ENCODE measurements at places on chromosomes 5 and 9.
A peak's percentile ranks its signal among the peaks of the same experiment; 100 is the strongest.

DNA sequence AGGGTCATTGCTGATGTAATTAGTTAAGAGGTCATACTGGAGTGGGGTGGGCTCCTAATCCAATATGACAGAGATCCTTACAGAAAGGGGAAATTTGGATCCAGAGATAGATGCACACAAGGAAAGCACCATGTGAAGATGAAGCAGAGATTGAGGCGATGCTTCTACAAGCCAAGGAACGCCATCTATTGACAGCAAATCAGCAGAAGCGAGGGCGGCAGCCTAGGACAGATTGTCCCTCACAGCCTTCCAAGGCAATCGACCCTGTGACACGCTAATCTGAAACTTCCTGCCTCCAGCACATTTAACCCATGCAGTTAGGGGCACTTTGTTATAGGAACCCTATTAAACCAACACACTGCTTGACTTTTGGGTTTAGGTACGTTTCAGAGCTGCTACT is 285.1 kb upstream of the DAP start:
- no peak for DNase-seq

GRCh38 chr5:140795259-140795641 is 598 bp downstream of the PCDHA2 start:
- DNase-seq = no peak

DNA sequence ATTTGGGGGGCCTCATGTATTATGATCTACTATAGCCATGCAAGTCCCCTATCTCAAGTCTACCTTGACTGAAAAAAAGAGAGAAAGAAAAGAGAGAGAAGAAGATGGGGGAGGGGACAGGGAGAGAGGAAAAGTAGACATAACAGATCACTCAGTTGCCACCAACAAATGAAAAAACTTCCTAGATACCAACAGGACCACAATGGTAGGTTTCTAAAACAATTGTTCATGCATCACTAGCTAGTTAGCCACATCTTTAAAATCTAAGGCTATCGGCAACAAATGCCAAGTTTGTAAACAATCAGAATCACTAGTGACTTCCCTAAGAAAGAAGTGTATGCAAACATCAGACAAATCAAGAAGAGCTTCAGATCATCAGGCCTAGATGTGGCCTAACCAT is 328.2 kb downstream of the BNC2 start:
- no peak for DNase-seq

GRCh38 chr9:71839668-71840067 is 71.3 kb downstream of the ABHD17B start:
- DNase-seq = no peak

GRCh38 chr5:122880170-122880689 is 34.8 kb downstream of the SNX24 start:
- no peak for DNase-seq

- DNase-seq = no peak
Measured at GRCh38 chr5:53490747-53491146, 10.3 kb downstream of the FST start.

GRCh38 chr5:116669261-116670031 is 94.8 kb upstream of the SEMA6A start:
- DNase-seq = no peak

DNA sequence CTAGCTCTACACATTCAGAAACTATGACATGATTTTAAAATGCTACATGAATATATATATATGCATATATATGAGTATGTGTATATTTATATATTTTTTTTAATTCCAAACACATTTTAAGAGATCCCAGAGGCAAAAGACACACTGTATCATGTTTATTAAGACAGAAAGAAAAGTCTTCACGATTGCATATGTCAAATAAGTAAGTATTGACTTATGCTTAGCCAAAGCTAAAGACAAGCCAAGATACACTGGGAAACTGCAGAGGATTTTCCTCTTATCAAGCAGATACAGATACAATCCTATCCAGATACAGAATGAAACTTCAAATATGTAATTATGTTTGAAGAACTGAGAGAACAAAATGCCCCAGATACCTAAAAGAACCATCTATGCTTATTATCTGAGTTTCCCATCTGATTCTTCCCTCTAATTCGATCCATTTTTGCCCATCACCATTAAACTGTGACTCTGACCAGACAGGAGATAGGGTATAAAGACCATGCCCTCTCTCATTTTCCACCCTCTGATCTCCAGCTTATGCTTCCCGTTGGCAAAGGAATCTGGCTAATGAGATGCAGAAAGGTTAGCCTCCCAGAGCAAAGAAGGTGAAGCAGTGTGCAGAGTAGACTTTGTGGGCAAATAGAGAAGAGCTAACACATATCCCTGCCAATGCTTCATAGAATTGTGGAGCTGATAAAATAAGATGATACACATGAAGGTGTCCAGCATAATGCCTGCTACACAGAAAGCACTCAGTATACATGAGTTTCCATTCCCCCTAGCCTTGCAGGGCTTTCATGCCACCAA is 131.0 kb upstream of the TARS1 start:
- no peak for DNase-seq

- DNase-seq = no peak
Measured at GRCh38 chr5:143106174-143106573, 297.3 kb downstream of the NR3C1 start.

GRCh38 chr5:32445287-32445758 is 783 bp upstream of the ZFR start:
- no peak for DNase-seq

- peak; percentile 18 for DNase-seq
Measured at GRCh38 chr9:127897193-127897692, 2.2 kb downstream of the ST6GALNAC6 start.

DNA sequence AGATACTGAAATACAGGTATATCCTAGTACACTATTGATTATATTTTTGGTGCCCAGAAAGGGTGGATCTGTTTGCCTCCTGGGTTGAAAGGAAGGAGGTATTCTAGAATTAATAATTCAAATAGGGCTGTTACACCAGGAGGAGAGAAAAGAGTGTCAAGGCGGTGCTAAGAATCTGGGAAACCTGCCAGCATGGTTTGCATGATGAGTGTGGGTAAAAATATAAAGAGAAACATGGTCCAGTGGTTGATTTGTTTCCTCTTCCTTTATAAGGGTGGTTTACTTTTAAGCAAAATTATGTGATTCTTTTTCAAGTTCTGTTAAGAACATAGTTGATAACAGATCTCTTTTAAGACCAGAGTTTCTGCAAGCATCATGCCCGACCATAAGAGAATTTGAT is 69.4 kb upstream of the NFIB start:
- no peak for DNase-seq

GRCh38 chr9:28234133-28234893 is 661.0 kb upstream of the C9orf72 start:
- DNase-seq = no peak

DNA sequence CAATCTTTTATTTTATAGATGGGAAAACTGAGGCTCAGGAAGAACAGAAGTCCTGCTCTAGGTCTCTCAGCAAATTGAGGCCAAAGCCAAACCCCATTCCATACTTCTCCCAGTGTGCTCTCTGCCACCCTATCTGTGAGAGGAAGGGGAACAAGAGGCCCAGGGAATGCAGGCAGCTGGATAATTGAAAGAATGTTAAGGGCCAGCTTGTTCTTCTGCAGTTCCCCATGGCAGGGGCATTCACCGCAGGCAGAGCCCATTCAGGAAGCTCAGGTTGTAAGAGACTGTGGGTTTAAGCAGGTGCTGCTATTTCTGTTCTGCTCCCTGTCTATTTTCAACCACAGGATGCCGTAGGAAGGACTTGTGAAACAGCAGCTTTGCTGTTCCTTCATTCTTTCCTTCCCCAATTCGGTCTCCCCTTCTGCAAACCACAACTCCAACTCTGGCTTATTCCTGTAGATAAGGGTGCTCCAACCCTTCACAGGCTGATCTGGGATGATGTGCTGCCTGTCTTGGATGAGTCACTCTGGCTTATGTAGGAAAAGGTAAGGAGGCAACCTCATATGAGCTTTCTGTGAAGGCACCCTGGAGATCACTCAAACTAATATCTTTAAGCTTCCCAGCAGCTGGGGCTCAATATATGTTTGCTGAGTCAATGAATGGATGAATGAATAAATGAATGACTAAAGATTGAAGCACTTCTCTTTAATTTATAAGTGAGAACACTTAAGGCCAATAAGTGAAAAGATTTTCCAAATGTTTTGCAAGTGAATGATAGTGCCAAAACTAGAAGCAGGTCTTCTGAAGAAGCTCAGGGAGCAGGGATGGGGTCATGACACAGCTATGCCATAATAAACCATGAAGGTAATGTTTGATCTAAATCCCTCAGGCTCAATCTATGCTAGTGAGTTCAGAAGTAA is 377.6 kb downstream of the BRINP1 start:
- no peak for DNase-seq

- DNase-seq = no peak
Measured at GRCh38 chr9:34594177-34594576, 4.7 kb upstream of the CNTFR start.

- no peak for DNase-seq
Measured at GRCh38 chr5:134349463-134349862, 17.5 kb downstream of the CDKL3 start.

DNA sequence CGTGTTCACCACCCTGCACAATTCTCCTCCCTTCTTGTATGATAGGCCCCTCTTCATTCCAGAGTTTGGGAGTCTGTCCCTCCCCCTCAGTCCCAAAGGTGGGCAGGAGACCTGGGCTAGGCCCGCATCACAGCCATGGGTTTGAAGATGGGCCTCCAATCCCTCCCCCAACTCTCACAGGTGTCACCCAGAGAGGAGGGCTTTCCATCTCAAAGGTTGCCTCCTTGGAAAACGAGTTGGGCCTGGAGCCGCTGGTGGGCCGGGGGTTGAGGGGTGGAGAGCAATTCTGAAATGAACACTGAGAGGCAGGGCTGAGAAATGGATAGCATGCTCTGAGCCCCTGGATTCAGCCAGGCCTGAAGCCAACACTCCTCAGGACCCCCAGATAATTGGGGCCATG is 6.2 kb downstream of the ADAMTS2 start:
- no peak for DNase-seq

DNA sequence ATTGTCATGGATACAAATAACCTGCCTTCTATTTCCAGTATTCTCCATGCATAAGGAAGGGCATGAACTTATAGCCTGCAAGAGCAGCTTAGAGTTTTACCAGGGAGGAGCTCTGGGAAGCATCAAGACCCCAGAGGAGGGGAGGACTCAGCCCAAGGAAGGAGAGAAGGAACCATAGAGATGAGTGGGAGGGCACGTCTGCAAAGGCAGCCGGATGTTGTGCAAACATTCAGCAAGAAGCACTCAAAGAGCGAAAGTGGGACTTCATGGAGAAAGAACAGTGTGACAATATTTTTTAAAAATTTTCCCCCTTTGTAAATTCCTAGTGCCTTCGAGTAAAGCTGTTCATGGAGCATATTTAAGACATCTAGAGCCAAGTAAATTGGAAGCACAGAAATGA is 270.1 kb upstream of the PTGER4 start:
- no peak for DNase-seq

DNA sequence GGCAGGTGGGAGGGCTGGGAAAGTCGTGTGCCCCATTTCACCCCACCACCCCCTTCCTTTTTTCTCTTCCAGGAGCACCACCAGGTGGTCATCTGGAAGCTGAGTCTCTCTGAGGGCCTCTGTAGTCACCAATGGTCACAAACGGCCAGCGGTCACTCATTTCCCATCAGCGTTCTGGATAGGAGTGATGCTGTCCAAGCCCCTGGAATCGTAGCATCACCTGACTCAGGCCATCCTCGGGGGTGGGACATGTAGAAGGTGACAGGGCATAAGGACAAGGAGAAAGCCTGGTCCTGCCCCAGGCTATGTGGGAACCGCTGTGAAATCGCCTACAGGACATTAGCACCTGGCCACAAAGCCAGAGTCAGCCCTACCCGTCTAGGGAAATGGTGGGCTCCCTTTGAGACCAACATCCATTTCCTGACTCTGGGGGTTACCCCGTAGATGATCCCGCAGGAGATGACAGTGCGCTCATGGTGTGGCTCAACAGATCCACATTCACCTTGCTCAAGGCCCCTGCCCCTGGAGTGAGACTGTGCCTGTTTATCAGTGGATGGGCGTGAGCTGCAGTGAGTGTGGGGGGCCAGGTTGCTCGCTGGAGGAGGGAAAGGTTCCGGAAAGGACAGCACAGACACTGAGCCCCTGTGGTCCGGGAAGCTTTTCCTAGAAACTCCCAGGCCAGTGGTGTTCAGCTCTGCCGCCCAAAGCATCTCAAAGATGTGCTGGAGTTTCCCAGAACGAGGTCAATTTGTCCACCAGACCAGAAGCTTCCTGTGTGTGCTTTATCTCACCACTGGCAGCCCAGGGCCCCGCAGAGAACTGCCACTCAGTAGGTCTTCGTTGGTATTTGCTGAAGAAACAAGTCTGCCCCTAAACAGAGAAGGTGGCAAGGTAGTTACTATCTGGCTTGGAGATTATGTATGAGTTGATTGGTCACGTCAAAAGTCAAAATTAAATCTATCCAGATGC is 61.1 kb upstream of the UNC5A start:
- DNase-seq = no peak

DNA sequence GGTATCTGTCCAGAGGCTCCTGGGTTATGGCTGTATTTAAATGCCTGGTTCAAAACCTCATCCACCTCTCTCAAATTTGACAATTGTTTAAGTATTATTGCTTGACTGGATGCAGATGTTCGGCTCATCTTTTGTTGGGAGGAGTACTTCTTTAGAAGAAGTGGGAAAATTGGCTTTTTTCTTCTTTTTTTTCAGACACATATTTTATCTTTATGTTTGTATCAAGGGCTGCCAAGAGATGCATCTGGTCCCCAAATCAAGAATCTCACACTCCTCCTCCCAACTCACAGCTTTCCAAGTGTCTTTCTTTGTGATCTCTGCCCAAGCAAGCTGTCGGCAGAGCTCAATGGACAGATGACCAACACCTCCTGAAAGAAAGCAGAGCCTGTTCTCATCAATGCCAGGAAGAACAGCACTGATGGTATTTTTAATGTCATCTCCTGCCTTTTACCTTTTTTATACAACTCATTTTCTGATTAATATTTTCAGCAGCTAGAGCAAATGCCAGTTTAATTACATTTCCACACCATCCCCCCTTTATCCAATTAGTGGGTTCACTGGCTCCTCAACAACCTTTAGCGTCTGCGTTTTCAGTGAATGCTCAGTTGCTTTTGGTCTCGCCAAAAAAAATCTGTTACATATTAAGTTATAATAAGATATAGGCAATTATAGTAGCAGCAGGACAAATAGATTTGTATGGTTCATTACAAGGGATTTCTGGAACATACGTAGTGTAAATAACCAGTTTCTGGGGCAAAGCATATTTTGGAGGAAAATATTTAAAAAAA is 110.3 kb upstream of the SLIT3 start:
- DNase-seq = no peak

- no peak for DNase-seq
Measured at GRCh38 chr5:131957721-131958441, 12.4 kb upstream of the MEIKIN start.

- DNase-seq = no peak
Measured at GRCh38 chr9:133855802-133856521, 117.8 kb upstream of the SARDH start.
